Fibroblast of skin of left quadriceps (primary cell): ENCODE measurements at places on chromosomes 7 and 10.
A peak's percentile ranks its signal among the peaks of the same experiment; 100 is the strongest.

DNA sequence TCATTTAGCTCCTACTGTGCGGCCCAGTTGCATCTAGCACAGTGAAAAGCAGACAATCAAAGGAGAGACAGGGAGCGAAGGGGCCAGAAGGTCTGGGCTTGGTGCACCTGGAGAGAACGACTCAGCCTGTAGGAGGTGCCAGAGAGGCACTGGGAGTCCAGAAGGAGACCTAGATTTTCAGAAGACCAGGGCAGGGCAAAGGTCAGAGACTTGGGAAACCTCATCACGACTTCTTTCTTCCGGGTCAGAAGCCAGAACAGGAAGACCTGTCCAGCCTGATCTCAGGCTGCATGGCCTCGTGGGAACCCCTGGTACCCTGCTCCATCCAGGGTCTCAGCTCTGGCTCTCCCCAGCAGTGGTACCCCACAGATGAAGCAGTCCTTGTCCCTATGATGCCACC is 5.2 kb downstream of the AGAP3 start:
- no peak for DNase-seq

DNA sequence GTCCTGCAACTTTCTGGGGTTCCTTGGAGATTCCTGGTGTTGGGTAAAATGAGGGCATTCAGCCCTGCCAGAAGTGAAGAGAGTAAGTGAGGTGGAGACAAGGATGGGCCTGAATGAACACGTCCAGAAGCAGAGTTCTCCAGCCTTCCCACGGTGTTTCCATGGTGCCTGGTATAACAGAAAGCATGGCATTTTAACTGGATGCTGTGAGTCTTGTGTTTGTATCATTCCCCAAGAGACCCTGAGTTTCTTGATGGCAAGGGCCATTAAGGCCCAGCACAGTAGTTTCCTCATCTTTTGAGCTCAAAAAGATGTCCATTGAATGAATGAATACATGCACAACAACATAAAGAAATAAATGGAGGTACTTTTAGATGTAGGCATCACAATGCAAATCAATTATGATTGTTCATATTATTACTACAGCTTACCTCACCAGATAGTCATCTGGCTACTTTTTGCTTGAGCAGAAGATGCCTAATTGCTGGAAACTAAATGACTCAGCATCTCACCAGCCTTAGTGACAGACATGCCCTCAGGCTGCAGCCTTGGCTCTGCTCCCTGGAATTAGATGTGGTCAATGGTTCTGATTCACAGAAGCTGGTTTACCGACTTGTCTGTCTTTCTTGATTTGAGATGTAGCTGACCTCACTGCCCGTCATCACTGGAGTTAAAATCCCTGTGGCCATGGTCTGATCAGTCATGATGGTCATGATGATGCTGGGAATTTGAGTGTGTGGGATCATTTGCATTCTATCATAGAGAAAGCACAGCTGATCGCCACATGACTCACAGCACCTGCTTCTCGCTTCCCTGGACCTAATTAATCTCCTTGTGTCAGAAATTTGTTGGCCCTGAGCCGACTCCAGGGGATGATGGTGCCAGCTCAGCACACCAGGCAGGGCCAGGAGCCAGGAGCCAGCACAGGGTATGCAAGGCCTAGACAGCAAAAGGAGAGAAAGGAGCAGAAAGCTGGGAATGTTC is 83.9 kb downstream of the CXCL12 start:
- peak; percentile 90 for DNase-seq

GRCh38 chr10:60388709-60389301 is 870 bp downstream of the ANK3 start:
- DNase-seq: no peak

- DNase-seq: no peak
Measured at GRCh38 chr10:124385627-124386185, 33.0 kb downstream of the OAT start.
